ENCODE measurements at places on chromosomes 2 and 18. TPM values are rescaled to one million over a fixed set of nuclear protein-coding genes. Genes with fewer than 3 reads are reported as not detected.

GRCh38 chr2:18922276-18922675, 332.9 kb upstream of the NT5C1B start:
- DNase-seq: peak; percentile 53

DNA sequence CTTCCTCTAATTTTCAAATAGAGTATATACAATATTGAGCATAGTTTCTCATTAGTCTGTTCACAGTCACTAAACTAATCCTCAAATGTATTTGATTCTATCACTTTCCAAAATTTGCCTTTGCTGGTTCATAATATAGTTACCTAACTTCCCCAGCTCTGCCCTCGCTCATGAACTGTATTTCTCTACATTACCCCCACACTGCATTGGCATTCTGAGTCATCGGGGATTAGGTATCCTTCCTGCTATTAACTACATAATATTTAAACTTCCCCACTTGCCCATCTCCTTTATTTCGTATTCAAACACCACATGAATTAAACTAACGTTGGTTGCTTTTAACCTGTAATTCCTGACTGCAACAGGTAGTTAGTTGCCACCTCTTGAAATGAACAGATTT, 14.8 kb upstream of the CLASP1 start:
- no peak for DNase-seq

- peak; percentile 76 for DNase-seq
Observed at GRCh38 chr2:43444989-43445645, 150.7 kb downstream of the THADA start.

- DNase-seq: no peak
Observed at GRCh38 chr2:11385847-11386246, 41.4 kb upstream of the ROCK2 start.

IL36A gene
- polyA plus RNA-seq: not detected

MROH2A gene
- polyA plus RNA-seq: not detected

DNA sequence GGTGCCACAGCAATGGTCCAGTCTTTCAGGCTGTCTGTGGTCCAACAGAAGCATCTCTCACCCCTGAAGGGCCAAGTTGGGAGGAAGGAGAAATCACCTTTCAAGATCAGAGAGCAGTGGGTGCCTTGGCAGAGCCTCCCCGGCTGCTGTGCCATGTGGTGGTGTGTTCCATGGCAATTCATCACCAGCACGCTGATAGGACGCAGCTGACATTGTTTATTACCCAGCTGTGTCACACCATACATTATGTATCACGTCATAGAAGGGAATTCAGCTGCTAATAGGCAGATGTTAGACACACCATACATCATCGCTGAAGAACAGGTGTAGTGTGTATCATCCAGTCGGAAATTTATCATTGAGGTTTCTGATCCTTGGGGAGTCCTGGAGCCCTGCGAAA, 29.6 kb upstream of the RPL31 start:
- no peak for DNase-seq

DNA sequence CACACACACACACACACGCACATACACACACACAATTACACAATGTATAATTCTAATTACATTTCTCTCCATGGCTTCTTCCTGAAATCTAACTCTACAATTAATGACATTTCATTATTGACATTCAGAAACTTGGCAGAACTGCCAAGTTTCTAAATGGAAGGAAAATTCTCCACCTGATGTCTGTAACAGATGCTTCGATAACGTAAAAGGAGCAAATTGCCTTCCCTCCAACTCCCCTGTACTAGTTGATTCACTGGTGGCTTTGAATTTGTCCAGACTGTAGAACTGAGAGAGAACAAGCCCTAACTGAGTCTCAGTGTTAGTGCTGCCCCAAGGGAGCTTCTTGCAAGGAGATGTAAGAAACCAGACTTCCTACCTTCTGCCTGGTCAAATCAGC, 255.1 kb upstream of the TMEM200C start:
- peak; percentile 17 for DNase-seq

GRCh38 chr18:50398947-50399346, 24.1 kb downstream of the SKA1 start:
- DNase-seq: no peak

DNA sequence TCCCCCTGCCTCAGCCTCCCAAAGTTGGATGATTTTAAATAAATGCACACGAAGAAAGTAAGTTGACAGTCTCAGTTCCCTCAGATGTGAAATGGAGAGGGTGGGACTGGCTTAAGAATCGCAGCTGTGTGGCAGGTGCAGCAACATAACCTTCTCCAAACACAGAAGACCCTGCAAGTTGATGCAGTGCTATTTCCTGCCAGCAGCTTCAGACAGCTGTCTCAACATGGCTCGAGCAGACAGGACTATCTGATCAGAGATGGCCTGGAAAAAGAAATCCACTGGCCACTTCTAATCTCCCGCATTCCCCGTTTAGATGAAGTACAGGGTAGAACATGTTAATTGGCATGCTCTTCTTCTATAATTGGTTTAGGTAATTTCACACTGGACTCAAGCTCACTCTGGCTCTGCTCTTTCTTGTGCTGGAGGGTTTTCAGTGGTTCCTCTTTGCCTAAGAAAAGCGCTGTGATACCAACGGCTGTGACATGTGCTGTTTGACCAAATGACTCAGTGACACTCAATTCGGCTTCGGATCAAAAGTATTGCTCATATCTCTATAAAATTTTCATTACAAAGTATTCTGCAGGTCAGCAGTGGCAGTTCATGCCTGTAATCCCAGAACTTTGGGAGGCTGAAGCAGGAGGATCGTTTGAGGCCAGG, 40.2 kb downstream of the MYOM1 start:
- DNase-seq: peak; percentile 67

GRCh38 chr2:201696151-201696659, 2.2 kb downstream of the MPP4 start:
- peak; percentile 65 for DNase-seq

- peak; percentile 62 for DNase-seq
Observed at GRCh38 chr2:160429248-160430000, 64.2 kb downstream of the RBMS1 start.

DNA sequence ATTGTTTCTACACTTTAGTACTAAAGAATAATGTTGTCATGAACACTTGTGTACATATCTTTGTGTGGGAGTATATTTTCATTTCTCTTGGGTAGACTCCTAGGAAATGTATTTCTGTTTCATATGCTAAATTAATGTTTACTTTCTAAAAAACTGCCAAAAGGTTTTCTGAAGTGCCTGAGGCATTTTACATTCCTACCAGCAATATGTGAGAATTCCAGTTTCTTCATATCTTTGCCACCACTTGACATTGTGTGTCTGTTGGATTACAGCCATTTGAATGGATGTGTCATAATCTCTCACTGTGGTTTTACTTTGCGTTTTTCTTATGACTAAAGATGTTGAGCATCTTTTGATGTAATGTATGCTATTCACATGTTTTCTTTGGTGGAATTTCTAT, 428.2 kb upstream of the KCNH7 start:
- peak; percentile 85 for DNase-seq

GRCh38 chr18:13376298-13376840, 157.8 kb downstream of the LDLRAD4 start:
- no peak for DNase-seq

DNA sequence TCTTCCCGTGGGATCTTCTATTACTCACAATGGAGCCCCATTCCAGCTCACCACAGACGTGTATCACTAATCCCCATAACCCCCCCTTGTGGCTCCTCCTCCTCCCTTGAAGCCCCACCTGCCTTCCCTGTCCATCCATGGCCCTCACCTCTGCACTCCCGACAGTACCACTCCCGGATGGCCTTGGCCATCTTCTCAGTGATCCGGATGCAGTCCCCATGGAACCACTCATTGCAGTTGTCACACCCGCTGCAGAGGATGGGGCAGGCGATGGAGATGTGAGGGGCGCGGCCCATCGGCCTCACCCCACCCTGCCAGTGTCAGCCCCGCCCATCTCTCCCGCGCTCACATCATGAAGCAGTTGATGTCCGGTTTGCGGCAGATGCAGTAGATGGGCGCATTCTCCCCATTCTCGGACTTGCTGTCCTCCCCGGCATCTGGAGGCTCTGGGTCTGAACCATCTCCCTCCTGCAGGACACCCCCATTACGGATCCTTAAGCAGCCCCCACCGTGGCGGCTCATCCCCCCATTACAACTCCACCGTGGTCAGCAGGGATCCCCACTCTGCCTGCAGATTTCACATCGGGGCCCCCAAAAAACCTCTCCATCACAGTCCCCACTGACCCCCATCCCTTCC, 983 bp downstream of the CXXC1 start:
- peak; percentile 33 for DNase-seq

DNA sequence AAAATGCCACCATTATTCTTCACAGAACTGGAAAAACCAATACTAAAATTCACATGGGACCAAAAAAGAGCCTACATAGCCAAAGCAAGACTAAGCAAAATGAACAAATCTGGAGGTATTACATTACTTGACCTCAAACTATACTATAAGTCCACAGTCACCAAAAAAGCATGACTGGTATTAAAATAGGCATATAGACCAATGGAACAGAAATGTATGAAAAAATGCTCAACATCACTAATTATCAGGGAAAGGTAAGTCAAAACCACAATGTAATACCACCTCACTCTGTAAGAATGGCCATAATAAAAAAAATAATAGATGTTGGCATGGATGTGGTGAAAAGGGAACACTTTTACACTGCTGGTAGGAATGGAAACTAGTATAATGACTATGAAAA, 158.6 kb downstream of the CDH2 start:
- DNase-seq: no peak

DNA sequence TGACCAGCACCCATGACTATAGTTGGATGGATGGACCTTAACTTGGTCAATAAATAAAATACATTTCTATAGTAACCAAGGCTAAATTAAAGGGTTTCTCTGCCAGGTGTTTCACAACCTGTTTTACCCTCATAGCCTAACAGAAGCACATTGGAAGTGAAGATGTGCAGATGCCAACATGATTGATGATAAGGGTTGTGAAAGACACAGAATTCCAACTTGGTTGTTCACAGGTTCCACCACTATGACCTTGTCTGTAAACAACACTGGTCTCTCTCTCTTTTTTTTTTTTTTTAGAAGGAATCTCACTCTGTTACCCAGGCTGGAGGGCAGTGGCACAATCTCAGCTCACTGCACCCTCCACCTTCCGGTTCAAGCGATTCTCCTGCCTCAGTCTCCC, 37.5 kb upstream of the PTH2R start:
- DNase-seq: no peak

DNA sequence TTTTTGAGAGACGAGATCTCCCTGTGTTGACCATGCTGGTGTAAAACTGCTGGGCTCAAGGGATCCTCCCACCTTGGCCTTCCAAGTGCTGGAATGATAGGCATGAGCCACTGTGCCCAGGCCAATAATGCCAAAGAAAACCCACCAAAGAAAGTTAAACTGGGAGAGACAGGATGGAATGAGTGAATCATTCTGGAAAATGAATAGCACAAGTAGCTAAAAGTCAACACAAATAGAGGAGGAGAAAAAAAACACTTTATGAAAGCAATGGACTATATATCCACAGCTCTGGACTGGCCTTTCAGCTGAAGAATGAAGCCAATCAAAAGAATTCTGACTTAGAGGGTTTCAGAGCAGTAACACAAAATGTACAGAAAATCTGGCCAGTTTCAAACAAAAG, 23.9 kb downstream of the IAH1 start:
- no peak for DNase-seq

GRCh38 chr2:168167511-168168263, 79.7 kb downstream of the STK39 start:
- no peak for DNase-seq

- DNase-seq: no peak
Observed at GRCh38 chr18:29104227-29104626, 927.3 kb upstream of the CDH2 start.

GRCh38 chr18:25248755-25249154, 103.2 kb downstream of the ZNF521 start:
- DNase-seq: no peak

GRCh38 chr2:134370655-134371445, 117.0 kb downstream of the MGAT5 start:
- DNase-seq: no peak

GRCh38 chr2:239394978-239395377, 5.8 kb downstream of the HDAC4 start:
- no peak for DNase-seq

DNA sequence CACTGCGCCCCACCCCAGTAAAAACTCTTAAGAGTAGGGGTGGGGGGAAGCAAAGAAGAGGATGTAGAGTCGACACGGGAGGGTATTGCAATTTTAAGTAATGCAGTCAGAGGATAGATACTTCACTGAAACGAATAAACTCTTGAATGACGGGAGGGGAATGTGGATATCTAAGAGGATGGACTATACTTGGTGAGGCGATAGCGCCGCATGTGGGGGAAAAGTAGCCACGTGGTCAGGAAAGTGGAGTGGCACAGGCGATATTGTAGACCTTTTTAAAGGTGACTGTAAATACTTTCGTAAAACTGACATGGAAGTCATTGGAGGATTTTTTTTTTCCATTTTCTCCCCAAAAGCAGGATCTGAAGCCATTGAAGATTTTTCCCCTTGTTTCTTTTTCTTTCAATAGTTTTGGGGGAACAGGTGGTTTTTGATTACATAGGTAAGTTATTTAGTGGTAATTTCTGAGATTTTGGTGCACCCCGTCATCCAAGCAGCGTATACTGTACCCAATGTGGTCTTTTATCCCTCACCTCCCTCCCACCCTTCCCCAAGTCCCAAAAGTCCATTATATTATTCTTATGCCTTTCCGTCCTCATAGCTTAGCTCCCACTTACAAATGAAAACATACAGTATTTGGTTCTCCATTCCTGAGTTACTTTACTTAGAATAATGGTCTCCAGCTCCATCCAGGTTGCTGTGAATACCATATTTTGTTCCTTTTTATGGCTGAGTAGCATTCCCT, 13.8 kb downstream of the CLK1 start:
- no peak for DNase-seq

DNA sequence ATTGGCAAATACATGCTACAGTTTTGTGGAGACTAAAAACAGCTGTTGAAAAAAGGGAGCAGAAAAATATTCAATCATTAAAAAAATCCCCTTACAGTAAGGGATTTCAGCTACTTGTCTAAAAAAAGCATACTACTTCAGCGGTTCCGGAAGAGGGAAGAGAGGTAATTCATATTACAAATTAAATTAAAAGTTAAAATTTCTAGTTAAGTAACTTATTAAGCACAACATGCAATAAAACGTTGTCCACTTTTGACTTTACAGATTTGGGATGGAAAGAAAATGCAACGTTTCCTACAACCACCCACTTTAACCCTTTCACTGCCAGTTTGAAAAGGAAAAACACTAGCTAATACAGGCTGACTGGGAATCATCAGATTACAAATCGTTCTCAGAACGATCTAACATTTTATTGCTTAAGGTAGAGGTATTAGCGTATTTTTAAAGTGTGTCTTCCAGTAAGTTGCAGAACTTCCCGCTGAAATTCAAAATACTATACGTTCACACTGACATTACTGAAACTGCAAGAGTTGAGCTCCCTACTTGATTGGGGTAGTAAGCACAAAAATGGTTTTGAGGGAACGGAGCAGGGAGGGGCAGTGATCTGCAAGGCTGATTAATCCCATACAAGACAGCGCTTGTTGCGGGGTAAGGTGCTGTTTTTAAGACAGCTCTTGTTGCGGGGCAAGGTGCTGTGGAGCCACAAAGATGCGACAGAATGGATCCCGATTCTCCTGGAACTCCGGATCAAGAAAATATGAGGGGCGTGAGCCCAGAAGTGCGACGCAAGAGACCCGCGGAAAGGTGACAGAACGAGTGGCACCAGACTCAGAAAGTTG, 743 bp downstream of the HADHA start:
- peak; percentile 60 for DNase-seq

ATG9A gene
- 30.2 TPM for polyA plus RNA-seq

GRCh38 chr2:108320326-108320922, 31.7 kb downstream of the SULT1C2 start:
- no peak for DNase-seq

- DNase-seq: no peak
Observed at GRCh38 chr2:21519821-21520220, 396.1 kb downstream of the TDRD15 start.

EGR4 gene
- polyA plus RNA-seq: not detected

SPDYA gene
- polyA plus RNA-seq: 0.91 TPM

VPS4B gene
- polyA plus RNA-seq: 30.6 TPM

Measured in muscle of back (tissue), 13 donors.